ENCODE measurements at places on chromosomes 6 and 20.

DNA sequence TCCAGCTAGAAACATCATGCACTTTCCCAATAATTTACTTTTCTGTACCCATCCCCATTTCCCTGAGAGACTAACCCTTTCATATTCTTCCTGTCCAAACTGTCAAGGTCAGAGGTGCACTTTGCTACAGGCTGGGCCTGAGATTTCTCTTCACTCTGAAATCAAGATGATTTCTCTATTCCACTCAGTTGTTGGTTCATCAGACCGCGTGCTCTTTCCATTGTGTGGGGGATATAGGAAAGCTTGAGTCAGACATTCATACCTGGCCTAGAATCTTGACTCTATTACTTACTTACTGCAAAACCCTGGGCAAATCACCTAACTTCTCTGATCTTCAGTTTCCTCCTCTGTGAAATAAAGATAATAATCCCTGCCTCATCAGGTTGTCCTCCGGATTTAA is 4.7 kb upstream of the ZDHHC14 start:
- DNase-seq, result peak; percentile 17

- no peak for DNase-seq
Observed at GRCh38 chr6:67593247-67593646, 1041.8 kb upstream of the ADGRB3 start.

DNA sequence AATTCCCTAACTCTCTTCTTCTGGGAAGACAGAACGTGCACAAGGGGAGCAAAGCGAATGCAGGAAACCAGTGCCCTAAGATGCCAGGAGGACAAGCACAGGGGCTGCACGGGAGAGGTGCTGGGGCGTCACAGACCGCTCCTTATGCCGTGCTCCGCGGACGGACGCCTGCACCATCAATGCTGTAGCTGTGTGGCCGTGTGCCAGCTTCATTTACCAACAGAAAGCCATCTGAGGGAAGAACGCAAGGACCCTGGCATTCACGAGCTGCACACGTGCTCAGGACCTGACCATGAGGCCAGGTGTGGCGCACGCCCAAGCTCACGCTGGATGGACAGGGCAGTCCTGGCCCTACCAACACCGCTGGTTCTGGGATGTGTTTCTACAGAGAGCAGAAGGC is 35.4 kb downstream of the WDR27 start:
- DNase-seq, result no peak

- no peak for DNase-seq
Observed at GRCh38 chr20:5187122-5187521, 60.3 kb downstream of the CDS2 start.

DNA sequence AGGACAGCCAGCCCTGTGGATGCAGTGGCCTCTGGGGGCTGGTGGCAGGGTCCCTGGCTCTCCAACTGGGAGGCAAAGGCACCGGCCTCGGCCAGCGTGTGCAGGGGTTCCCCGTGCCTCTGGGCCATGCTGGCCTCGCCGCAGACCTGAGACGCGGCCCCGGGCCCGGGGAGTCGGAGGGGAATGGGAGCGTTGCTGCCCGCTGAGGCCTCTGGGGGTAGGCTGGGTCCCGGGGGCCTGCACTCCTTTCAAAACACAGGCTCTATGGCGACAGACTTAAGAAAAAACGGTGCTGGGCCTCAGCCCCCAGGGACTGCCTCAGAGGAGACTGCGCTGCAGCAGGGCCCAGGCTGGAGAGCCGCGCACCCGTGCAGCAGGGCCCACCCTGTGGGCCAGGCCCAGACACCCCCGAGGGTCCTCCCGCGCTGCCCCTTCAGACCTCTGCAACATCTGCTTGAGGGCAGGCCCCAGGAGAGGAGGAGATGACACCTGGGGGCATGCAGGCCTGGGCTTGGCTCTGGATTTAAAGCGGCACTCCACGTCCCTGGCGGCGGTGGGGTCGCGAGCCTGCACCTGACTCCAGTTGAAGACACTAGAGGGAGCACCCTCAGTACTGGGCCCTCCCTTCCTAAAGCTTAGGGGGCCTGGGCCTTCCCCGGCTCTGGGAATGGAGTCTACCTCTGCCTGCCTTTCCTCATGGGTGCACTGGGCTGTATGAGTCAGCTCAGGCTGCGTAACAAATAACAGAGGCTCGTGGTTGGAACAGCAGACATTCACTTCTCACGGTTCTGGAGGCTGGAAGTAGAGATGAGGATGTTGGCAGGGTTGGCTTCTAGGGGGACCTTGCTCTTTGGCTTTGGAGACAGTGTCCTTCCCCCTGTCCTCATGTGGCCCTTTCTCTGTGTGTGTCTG is 117.4 kb upstream of the RPS6KA2 start:
- no peak for DNase-seq

DNA sequence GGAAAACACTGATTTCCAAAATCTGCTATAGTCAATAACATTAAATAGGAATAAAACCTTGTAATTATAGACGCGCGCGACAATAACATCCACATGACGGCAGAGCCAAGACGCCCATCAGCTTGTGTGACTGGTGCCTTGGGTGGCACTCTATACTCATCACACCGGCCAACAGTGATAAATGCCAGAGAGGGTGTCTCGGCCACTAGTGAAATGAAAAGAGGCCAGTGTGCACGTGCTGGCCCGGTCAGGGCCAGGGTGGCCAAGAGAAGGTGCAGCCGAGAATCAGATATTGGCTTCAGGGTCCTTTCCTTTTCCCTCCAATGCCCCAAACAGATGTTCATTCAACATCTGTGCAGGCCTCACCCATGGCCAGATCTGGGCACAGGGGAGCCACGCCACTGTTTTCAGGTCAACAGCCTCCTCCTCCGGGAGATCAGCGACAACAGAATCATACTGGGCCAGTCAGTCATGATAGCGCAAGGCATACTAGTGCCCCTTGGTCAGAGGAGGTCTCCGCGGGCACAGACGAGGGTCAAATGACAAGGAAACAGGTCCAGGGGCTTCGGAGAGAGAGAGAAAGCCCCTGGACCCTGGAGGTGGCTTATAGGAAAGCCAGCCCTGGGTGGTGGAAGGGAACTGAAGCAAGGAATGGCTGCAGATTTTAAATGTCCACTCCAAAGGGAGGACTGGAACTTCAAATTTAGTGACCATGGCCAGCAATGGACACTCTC is 134.5 kb downstream of the PRND start:
- no peak for DNase-seq

DNA sequence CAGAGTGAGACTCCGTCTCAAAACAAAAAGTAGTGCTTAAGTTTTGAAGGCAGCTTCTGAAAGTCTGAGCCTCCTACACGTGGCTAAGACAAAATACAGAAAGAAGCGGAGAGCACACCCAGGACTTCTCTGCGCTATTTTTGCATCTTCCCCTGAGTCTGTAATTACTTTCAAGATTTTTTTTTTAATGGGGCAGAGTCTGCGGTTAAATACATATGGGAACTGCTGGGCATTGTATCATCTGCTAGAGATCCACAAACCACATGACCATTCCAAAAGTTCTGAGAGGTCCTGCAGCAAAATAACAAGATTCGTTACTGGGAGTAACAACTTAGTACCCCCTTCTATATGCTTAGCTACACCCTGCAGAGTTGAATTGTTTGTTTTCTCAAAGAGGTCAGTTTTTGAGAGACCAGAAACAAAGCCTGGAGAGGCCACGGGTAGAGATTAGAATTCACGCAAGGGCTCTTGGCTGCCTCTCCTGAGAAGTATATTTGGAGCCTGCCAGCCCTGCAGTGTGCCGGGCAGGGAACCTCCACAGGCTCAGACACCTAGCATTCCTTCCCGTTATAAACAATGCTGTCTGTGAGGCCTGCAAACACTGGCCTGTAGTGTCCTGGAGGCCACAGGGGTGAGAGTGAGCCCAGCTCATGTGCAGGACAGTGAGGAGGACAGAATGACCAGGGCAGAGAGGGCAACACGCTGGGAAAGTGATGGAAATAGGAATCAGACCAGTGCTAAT is 48.2 kb upstream of the FAM50B start:
- DNase-seq, result no peak

DNA sequence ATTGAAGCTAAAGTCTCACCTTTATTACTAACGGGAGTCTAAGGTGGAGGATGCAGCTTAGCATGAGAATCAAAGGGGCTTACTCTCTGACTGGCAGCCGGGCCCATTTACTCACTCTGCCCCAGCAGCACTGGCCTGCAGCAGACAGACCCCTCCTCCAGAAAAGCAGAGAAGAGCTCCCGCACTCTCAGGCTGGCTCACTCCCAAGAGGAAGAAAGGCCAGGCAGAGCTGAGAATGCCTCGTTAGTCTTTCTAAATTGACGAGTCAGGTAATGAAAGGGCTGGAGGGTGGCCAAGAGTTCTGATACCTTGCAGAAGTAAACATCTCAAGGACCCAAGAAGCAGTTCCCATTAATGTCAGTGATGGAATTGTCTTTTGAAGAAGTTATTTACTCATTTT is 44.5 kb upstream of the IL20RA start:
- no peak for DNase-seq

GRCh38 chr20:48697845-48698491 is 129.8 kb downstream of the PREX1 start:
- DNase-seq, result no peak

GRCh38 chr6:158630938-158631616 is 13.5 kb downstream of the DYNLT1 start:
- no peak for DNase-seq

DNA sequence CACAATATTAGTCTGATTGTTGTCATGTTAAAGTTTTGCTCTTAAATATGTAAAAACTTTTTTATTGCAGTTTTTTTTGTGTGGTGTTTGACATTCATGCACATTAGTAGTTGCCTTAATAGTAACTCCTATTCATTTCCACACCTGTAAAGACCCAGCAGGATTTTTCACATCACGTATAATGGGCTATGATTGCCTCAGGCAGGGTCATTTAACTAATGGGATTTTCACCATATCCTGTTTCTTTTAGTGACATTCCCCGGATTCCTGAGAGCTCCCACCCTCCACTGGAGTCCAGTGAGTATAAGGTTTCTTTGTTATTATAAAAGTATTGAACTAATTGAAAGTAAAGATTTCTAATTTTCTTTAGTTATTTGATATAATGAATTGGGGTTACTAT is 359.2 kb downstream of the RIMS1 start:
- DNase-seq, result no peak

DNA sequence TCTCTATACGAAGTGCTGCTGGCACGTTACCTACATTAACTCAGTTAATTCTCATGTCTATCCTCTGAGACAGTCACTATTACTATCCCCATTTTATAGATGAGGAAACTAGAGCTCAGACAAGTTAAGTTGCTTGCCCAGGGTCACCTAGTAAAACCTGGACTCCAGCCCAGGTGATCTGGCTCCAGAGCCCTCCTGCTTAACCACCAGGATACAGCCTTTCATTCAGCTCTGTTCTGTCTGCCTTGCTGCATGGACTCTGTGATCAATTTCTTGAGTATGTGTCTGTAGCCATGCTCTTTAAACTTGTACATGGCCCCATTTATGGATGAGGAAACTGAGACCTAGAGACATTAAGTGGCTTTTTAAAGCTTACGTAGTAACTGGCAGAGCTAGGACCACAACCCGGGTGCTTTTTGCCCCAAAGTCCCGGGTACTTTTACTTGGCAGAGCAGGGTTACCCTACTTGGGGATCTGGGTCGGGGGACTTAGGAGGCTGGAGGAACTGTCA is 4.7 kb downstream of the CDKN1A start:
- no peak for DNase-seq

DNA sequence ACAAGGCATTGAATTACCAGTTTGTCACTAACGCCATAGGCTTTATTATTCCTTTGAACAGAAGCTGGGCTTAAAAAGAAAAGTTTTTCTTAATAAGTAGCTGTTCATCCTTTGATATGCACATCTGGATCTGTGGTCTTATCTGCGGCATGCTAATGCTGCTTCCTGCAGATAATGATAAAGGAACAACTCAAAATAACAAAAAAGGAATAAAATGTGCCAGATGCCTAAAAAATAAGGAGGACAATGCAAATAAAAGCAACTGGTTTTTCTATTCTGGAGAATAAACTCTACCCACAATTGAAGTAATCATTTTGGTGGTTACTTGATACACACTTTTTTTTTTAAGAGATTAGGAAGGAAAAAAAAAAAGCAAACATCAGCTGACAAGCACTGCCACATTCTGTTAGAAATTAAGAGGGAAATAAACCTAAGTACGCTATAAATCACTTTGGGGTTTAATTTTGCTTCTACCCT is 156.8 kb upstream of the SALL4 start:
- DNase-seq, result no peak

GRCh38 chr6:130890521-130890971 is 63.3 kb downstream of the SMLR1 start:
- no peak for DNase-seq

- no peak for DNase-seq
Observed at GRCh38 chr6:111942561-111942960, 69.3 kb upstream of the FYN start.

GRCh38 chr20:4022386-4023286 is 7.3 kb upstream of the RNF24 start:
- no peak for DNase-seq

GRCh38 chr6:169604076-169604475 is 97.8 kb downstream of the WDR27 start:
- DNase-seq, result no peak

GRCh38 chr6:151585741-151586140 is 91.9 kb downstream of the CCDC170 start:
- no peak for DNase-seq

GRCh38 chr6:53588816-53589509 is 44.1 kb upstream of the GCLC start:
- no peak for DNase-seq

DNA sequence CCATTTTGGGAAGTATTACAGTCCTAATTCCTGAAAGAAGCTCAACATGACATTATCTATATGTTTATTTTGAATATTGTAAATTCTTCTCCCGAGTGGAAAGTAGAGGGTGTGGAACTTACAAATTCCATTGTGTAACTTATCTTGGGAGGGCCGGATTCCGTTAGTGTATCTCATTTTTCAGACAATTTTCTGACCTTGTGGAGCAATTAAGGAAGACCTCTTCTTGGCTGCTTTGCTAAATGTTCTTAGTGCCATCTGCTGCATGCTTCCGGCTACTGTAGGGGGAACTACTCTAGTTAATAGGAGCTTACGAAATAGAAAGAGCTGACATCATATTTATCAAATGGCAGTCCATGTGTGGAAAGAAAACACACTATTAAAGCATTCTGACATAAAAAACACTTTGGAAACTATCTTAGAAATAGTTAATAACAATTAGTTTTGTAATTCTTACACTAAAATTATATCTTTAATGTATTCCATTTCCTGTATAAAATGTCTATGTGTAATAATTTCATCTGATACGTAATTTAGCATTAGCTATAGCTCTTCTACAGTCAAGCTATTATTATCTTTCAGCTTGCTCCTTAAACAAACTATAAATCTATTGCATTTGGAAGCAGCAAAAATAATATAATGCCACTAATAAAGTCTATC is 41.5 kb upstream of the KCNQ5 start:
- no peak for DNase-seq

- no peak for DNase-seq
Observed at GRCh38 chr20:49724408-49725223, 10.9 kb upstream of the B4GALT5 start.

GRCh38 chr20:11726026-11726425 is 191.7 kb upstream of the BTBD3 start:
- DNase-seq, result no peak

GRCh38 chr6:93017213-93017612 is 402.1 kb downstream of the EPHA7 start:
- DNase-seq, result no peak
